ENCODE measurements at places on chromosomes 12 and 14.

DNA sequence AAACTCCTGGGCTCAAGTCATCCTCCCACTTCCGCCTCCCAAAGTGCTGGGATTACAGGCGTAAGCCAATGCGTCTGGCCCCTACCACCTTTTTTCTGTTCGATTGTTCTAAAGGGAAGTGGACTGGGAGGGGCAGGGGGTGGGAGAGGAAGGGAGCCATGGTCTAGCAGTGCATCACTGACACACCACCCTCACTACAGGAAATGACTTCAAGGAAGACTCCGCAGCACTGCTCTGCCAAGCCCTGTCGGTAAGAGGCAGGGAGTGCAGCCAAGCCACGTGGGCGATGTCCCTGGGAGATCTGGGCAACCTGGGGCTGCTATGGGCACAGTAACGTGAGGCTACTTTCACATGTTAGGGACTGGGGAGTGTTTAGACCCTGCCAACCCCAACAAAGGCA, 18.0 kb downstream of the LRRC74A start:
- DNase-seq: no peak

DNA sequence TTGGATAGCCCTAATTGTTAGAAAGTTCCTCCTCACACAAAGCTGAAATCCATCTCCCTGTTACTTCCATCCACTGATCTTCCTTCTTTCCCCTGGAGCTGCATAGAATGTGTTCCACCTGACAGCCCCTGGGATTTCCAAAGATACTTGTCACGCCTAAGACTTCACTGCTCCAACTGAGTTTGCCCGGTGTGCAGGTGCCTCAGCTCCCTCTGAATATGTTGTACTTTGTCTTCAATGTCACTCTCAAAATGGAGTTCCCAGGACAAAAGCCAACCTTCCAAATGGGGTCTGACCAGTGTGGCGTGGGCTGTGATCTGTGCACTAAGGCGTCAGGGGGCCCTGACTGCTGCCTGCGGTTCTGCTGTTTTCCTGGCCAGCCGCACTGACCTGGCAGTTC, 42.8 kb downstream of the CACNA2D4 start:
- DNase-seq: no peak

DNA sequence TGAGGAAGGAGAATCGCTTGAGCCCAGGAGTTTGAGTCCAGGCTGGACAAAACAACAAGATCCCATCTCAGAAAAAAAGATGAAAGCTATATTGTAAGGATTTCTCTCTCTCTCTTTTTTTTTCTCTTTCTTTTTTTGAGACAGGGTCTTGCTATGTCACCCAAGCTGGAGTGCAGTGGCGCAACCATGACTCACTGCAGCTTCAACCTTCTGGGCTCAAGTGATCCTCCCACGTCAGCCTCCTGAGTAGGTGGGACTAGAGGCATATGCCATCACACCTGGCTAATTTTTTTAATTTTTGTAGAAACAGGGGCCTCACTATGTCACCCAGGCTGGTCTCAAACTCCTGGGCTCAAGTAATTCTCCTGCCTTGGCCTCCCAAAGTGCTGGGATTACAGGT, 5.8 kb upstream of the MRPL42 start:
- no peak for DNase-seq

DNA sequence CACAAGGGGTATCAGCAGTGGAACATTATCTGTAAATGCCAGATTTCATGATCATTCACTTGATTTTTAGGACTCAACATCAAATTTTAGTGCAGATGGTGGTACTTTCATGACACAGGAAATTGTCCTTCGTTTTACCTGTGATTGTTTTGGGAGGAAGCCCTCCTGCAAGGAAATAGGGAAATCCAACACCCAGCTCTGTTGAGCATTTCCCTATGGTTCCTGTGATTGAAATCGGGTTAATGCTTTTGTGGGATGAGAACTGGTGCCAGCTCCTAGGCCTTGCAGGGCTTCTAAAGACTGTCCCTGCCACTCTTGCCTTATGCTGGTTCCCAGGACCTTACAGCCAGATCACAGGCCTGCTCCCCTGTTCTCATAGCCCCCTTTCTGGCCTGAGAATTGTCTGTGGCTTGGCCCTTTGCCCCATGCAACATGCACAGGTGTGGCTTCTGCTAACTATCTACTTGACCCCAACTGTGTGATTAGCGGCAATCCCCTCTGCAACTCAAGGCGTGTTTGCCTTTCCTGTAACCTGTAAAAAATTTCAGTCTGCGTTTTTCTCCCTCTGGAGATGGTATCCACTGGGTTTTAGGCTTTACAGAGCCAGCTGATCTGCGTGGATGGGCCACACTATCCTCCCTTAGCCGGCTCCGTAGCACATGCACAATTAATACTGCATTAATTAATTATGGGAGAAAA, 112.5 kb downstream of the ETV6 start:
- peak; percentile 57 for DNase-seq

DNA sequence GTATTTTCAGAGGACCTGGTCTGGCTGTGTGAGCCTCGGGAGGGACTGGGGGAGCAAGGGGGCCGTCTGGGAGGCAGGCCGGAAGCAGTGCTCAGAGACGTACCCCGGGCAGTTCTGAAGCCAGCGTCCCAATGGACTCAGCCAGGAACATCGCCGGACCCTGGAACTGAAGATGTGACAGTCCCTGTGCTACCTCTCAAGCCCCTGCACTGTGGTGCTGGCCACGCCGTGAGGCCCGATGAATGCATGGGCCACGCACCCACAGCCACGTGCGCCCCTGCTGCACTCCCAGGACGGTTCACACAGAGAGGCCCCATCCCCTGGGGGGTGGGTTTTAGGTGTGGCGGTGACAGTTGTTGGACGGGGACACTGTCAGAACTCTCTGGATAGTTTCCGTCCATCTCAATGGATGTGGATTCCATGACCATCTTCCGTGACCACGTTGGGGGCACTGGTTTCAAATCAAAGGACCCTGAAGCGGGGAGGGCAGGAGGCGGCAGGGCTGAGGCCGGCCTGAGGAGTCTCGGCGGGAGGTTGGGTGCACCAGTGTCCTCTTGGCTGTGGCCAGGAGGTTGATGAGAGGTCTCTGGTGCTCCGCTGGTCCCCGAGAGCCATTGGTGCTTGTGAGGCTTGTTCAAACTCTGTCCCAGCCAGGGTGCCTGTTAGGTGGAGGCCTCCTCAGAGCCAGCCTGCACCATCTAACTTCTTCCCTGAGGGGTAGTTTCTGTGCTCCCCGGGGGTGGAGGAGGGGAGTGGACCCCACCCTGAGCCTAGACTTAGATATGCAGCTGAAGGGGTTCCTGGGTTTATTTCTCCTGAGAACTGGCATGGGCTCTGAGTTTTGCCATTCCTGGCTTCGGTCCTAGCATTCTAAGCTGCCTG, 36.3 kb upstream of the TSPAN9 start:
- no peak for DNase-seq

DNA sequence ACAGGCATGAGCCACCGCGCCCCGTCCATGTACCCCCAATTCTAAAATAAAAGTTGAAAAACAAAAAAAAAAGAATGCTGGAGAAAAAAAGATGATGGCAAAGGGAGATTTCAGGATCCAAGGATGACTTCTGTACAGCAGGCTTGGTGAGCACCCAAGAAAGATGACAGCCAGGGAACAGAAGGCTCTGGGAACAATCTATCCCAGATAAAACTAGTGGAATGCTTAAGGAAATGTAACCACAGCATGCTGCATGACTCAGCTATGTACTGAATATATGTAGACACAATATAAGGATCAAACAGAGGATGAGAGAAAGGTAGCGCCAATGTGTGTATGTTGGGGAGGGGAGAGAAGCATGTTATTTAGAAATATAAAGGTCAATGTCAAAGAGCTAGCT, 123.7 kb upstream of the TMTC1 start:
- DNase-seq: no peak

Measured in GM20000 (cell line).